Brain microvascular endothelial cell (primary cell): ENCODE measurements at places on chromosomes 4 and X.

GRCh38 chr4:124019749-124020549 lies 623.4 kb downstream of the SPRY1 start:
- peak; percentile 18 for DNase-seq

GRCh38 chr4:157459785-157460184 lies 239.3 kb downstream of the GRIA2 start:
- no peak for DNase-seq

DNA sequence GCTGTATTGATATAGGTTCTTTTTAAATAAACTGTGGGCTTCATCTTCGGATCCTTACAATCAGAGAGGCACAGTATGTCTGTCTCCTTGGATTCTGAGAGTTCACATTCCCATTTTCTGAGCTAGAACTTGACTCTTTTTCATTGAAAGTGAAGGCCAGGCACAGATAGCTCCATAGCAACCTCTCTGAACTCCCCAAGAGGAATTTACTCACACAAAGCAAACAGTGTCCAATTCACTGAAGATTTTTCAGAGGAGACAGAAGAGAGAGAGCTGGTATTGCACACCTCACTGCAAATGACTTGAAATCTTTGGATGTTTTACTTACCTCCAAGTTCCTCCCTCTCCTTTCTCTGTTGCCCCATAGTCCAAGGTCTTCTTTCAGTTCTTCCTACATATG lies 130.9 kb upstream of the CASK start:
- no peak for DNase-seq

DNA sequence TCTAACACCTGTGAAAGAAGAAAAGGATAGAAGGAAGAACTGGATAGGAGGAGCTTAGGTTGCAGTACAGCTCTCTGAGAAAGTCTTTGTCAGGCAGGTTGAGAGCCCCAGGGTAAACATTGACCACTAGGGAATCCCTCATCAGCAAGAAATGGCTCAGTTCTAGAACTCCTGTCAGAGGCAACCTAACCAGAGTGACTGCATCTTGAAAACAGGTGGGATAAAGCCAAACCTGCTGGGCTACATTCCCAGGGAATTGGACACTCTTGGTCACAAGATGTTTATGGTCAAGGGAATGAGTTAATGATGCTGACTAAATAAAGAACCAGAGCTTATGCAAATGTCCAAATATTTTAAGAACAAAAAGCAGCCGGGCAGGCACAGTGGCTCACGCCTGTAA lies 108.3 kb upstream of the MED14 start:
- no peak for DNase-seq

GRCh38 chr4:100165809-100166208 lies 24.5 kb downstream of the DDIT4L start:
- no peak for DNase-seq

DNA sequence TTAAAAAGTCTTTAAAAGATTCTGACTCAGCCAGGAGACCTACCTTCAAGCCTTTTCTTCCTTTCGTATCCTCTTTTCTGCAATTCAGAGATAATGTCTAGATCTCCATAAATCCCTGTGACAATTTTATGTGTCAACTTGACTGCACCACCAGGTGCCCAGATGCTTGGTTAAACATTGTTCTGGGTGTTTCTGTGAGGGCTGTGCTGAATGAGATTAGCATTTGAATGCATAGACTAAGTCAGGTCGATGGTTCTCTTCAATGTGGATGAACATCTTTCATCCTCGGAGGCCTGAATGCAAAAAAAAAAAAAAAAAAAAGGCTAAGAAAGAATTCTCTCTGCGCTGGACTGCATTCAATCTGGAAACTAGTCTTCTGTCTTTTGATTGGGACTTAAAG lies 1082.7 kb downstream of the NLGN4X start:
- no peak for DNase-seq

- no peak for DNase-seq
Measured at GRCh38 chr4:105509714-105510113, 35.9 kb upstream of the PPA2 start.

DNA sequence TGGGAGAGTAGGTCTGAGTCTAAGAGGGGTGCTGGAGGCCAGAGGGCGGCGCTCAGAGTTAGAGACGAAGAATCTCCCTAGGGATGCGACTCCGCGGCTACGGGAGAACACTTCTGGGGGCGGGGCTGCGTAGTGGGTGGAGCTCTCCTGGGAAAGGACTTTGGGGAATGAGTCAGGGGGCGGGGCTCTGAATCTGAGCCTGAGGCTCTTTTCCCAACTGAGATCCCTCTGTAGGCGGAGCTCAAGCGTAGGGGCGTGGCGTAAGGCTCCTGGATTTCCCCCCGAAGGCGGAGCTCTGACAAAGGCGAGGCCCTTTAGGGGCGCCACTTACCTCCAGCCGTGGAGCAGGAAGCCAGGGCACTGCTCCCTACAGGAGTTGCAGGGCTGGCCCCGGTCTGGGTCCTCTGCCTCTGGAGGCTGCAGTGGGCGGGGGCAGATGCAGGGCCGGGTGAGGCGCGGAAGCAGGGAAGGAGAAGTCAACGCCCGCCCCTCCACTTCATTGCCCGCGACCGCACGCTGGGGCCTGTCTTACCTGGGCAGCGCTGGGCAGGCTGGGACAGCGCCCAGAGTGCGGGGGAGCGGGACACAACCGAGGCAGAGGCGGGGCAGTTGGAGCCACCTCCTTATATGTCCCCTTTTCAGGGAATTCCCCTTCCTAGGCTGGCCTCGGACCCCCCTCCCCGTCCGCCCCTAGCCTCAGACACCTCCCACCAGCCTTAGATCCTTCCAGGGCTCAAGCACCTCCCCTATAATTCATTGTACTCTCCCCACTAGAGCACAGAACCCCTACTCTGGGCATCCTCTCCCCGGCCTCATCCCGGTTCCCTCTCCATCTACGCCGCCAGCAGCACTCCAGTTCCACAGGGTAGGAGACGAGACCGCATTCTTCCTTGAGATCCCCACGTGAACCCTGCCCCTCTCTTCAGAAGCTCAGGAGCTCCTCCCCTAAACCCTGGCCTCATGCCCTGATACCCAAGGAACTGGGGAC lies 1.6 kb downstream of the PRICKLE3 start:
- DNase-seq = peak; percentile 83

DNA sequence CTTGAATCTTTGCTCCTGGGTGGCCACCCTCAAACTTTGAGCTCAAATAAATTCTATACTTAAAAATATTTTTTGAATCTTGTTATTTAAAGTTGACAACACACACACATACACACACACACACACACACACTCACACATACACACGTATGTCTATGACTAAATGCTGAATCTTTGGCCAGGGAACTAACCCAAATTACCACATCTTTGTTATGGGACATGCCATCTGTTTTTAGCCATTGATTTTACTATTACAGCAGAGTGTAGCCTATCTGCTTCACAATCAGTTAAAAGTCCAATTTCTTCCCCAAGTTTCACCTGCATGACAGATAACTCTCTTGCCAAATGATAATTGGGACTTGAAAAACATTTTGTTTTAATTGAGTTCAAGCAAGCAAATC lies 45.0 kb upstream of the USP46 start:
- no peak for DNase-seq

- DNase-seq = no peak
Measured at GRCh38 chr4:173169428-173170181, 994 bp downstream of the GALNT7 start.

DNA sequence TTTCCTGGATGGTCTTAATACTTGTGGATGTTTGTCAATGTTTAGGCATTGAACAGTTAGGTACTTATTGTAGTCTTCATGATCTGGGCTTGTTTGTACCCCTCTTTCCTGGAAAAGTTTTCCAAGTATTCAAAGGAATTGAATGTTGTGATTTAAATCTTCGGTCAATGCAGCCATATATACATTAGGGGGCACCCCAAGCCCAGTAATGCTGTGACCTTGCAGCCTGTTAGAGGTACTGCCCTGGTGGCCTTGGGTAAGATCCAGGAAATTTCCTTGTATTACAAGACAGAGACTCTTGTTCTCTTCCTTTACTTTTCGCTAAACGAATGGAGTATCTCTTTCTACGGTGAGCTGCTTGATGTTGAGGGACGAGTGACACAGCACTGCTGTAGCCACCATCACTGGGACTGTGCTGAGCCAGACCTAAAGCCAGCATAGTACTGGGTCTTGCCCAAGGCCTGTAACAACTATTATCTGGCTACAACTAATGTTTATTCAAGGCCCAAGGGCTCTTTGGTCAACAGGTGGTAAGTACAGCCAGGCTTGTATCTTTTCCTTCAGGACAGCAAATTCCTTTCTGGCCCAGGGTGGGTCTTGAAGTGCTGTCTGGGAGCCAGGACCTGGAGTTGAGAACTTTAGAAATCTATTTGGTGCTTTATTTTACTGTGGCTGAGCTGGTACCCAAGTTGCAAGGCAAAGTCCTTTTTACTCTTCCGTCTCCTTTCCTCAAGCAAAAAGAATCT lies 118.3 kb upstream of the ATOH1 start:
- no peak for DNase-seq

- no peak for DNase-seq
Measured at GRCh38 chrX:10702031-10702430, 81.6 kb upstream of the MID1 start.

GRCh38 chrX:41184312-41184711 lies 99.1 kb downstream of the USP9X start:
- no peak for DNase-seq

- peak; percentile 91 for DNase-seq
Measured at GRCh38 chr4:152106113-152106763, 345.4 kb upstream of the GATB start.

- DNase-seq = peak; percentile 54
Measured at GRCh38 chrX:103878466-103879122, 46.5 kb upstream of the RAB9B start.
